ENCODE measurements at places on chromosomes 7 and 10.

GRCh38 chr10:43393606-43394360 is 15.2 kb downstream of the HNRNPF start:
- DNase-seq, result no peak

GRCh38 chr10:10730471-10731043 is 287.1 kb upstream of the CELF2 start:
- DNase-seq, result no peak

DNA sequence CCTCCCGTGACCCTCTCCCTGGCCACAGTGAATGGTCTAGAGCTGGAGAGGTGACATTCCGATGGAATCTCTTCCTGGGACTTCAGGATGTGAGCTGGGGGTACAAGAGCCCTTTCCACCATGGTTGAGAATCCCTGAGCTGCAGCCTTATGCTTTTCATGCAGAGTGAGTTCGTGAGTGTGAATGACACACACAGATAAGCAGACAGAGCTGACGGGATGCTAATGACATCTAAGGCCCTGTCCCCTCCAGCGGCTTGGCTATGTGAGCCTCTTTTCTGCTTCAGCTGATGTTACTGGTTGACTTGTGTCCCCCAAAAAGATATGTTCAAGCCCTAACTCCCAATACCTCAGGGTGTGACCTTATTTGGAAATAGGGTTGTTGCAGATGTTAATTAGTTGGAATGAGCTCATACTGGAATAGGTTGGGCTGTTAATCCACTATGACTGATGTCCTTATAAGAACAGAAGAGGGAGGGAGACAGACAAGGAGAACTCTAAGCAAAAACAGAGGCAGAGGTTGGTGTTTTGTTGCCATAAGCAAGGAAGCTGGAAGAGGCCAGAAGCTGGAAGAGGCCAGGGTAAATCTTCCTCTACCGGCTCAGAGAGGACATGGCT is 111.1 kb upstream of the AFAP1L2 start:
- no peak for DNase-seq

DNA sequence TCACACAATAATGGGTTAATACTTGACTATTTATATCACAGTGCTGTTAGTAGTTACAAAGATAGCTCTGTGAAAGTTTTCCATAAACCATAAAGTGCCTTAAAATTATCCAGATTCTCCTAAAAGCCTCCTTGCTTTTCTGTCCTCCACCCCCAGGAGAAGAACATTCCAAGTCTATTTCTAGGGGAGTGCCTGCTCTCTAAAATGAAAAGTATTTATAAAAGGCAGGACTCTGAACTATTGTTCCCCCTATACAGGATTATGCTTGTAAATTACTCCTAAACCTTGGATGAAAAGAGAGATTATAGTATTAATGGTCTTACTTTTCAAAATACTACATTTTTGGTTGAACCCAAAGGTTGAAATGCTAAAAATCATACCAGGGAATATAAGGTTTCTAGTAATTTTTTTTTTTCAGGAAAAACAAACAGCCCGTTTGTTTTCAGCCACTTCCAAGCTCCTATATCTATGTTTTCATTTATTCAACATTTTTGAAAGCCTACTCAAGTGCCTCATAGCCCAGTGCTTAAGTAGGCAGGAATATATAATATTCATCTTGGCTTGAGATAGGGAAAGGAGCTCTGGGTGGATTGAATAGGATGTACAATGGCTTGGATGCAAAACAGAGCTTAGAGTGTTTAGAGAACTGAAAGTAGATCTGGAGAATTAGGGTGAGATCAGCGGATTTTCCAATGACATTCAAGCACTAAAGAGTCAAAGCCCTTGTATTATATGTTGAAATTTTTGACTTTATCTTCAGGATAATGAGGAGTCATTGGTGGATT is 320.7 kb downstream of the GPR37 start:
- no peak for DNase-seq

DNA sequence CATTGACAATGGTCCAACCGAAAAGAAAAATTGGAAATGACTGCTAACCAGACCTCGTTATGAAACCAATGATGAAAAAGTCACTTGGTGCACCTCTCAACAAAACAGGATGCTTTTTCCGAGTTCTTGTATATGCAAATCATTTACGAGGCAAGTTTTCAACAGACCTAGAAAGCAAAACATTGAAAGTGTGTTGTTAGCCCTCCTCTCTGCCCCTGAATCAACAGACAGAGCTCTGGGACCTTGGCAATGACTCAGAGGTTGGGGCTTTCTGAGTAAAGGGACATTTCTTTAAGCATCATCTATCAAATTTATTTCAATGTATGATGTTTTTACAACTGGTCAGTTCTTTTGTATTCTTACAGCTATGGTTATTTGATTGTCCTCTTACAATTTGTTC is 16.3 kb upstream of the DKK1 start:
- DNase-seq, result no peak

- no peak for DNase-seq
Measured at GRCh38 chr7:132430041-132430855, 146.0 kb downstream of the PLXNA4 start.

- DNase-seq, result no peak
Measured at GRCh38 chr10:24851629-24852028, 100.8 kb downstream of the PRTFDC1 start.

- peak; percentile 35 for DNase-seq
Measured at GRCh38 chr10:6176691-6177231, 26.0 kb upstream of the PFKFB3 start.

DNA sequence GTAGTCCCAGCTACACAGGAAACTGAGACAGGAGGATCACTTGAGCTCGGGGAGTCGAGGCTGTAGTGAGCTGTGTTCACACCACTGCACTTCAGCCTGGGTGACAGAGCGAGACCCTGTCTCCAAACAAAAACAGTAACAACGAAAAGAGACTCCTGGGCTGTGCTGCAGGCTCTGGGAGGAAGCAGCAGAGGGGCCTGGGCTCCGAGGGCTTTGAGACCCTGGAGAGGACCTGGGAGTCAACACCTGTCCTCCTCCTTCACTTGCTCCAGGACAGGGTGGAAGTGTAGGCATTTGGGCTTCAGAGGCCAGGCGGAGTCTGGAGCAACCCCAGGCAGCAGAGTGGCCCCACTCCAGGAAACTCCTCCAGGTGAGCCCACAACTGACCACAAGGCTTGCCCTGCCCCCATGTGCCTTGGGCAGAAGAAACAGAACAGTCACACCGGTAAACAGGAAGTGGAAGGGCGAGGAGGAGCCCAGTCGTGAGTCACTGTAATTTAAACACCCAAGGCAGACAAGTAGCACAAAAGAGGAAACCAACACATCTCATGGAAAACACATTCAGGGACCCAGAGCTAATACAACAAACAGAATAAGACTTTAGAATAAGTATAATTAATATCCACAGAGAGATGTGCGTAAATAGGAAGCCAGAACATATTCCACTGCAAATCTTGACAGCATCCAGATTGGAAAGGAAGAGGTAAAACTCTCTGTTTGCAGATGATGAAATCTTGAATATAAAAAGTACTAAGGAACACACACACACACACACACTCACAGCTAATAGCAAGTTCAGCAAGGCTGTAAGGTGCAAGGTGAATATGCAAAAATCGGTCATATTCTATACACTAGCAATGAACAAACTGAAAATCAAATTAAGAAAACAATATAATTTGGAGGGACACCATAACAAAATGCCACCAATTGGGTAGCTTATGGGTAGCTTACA is 20.5 kb upstream of the RASGEF1A start:
- peak; percentile 37 for DNase-seq

- DNase-seq, result no peak
Measured at GRCh38 chr7:140209866-140210609, 33.3 kb upstream of the KDM7A start.

DNA sequence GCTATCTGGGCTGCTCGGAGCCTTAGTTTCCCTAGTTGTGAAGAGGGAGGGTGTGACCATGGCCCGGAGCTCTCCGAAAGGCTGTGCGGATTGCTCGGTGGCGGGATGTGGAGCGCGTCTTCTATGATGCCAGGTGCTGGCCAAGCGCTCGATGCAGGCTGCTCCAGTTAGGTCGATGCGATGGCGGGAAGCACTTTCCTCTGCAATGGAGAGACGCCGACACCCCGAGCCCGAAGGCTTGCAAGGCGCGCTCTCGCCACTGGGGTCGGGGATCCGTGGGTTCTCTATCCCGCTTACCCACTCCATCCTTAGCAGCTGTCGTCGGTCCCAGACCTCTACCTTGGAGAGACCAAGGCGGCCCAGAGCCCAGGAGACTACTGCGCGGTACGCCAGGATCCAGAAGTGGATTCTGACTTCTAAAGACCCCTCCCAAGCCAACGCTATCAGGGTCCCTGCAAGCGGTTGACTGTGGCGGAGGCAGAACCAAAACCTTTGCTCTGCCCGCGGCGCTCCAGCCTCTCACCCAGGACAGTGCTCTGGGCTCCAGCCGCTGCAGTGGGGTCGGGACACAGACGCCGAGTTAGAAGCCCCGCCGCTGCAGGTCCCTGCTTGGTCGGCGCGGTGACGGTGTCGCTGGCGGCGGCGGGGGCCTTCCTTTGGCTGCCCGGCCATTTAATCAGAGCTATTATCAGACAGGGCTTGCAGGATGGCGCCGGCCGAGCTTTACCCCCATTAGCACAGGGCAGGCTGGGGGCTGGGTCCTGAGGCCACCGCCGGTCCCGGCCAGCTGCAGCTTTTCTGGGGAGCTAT is 7.8 kb upstream of the TBX20 start:
- no peak for DNase-seq

- DNase-seq, result no peak
Measured at GRCh38 chr10:20958225-20958624, 61.1 kb upstream of the NEBL start.

DNA sequence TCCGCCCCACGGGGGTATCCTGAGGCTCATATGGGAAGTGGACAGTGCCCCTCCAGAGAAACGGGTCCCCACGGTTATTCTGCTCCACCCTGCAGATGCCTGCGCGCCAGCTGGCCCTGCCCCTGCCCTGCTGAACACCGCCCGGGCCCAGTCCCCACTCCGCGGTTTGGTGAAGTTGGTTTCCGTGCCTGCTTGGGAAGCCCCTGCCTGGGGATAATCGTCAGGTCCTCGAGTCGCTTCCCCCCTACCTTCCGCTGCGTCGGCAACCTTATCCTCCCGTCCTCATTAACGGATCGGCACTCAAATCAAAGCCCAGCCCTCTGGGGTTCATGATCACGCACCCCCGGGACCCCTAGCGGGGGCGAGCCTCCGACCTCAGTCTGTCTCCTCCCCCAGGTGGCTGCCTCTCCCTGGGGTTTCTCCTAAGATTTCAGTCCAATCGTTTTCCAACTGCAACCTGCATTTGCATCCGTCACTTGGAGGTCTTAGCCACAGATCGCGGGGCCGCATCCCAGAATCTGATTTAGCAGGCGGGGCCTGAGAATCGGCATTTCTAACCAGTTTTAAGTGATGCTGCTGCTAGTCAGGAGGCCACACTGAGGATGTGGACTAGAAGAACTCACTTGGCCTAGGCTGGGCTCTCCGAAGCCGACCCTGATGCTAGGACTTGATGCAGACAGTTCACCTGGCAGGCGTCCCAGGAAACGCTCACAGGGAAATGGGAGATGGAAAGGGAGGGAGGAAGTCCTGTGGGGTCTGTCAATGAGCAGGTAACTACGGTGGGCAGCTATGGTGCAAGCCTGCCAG is 27.6 kb downstream of the WDR86 start:
- no peak for DNase-seq

DNA sequence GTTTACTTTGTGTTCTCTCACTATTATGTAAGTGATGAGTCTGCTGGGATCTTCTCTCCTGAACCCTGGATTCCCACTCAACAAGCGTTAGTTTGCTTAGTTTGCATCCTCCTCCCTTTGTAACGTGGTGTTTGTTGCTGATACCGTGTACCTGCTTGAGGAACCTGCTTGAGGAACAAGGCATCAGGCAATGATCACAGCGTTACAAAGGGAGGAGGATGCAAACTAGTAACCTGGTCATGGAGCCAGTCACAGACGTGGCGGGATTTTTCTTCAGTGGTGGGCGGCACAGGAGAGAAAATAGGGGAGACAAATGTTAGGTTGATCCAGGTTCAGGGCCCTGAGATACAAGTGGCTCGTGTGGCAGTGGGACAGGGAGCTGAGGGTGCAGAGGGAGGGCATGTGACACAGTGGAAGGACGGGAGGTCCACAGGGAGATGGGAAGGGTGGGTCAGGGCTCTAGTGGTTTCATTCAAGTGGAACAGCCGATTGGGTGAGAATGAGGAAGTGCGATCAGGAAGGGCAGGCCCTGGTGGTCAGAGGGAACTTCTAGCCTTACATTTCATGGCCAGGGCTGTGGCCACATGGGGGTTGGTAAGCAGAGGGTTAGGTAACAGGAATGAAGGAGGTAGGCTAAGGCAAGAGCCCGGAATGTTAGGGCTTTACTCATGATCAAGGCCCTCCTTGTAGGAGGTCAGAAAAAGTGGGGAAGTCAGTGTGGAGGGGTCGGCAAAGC is 38.0 kb downstream of the SNX10 start:
- DNase-seq, result peak; percentile 35

DNA sequence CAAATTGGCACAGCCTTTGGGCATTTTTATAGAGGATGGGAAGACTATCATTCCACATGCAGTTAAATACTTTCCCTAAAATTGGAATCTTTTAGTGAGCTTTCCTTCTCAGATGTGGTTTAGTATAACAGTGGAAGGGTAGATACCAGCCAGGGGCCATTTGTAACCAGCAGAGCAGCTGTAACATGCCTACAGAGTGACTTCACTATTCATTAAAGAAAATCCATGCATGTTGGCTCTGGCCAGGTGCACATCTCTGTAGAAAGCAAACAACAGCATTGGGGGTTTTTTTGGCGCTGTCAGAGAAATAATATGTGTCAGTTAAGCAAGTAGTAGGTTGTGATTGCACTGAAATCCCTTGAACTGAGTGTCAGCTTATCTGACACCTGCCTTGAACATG is 115.6 kb downstream of the LHFPL3 start:
- no peak for DNase-seq

GRCh38 chr7:22016507-22016906 is 70.8 kb upstream of the CDCA7L start:
- no peak for DNase-seq

GRCh38 chr7:75966190-75966961 is 28.0 kb downstream of the TMEM120A start:
- DNase-seq, result no peak

DNA sequence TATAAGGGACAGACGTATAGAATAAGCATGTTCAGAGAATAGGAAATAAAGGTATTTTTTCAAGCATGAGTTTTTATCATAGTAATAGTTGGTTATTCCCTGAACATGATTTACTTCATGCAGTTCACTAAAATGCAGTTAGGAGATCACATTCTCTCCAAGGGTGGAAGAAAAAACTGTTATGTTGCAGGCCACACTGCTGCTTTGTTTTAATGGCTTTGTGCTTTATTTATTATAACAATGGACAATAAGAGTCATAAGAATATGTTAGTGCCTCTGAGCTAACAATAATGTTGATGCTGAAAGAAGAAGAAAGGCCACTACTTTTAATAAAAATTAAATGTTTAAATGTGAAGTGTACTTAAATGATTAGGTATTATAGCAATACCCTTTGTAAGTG is 78.5 kb upstream of the GATAD1 start:
- no peak for DNase-seq
